ENCODE measurements at places on chromosomes 3 and 15.

- no peak for DNase-seq
Measured at GRCh38 chr3:116391296-116392201, 53.7 kb downstream of the LSAMP start.

DNA sequence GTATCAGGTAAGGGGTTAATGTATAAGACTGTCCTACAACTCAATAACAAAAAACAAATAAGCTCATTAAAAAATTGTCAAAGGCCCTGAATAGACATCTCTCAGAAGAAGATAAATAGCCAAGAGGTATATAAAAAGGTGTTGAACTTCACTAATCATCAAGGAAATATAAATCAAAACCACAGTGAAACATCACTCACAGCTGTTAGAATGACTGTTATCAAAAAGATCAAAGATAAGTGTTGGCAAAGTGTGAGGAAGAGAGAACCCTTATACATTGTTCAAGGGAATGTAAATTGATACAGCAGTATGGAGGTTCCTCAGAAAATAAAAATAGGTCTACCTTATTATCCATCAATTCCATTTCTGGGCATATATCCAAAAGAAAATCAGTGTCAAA is 95.5 kb downstream of the FILIP1L start:
- DNase-seq: no peak

DNA sequence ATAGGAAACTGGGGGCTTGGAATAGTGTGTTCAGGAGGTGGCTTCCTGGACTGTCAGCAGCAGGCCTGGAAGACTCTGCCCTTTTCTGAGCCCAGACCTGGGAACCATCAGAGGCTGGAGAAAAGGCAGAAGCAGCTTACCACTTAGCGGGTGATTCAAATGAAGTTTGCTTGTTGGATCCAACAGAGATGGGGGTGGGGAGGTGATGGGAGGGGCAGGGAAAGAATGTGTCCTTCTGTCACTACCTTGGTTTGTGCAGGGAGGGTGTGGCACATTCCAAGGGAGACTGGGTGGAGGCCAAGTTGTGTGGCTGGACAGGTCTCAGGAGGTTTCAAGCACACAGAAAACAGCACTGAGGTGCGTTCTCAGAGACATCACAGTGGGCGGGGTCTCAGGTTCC is 58.8 kb downstream of the TRAK1 start:
- no peak for DNase-seq

- DNase-seq: no peak
Measured at GRCh38 chr15:67735896-67736295, 89.4 kb upstream of the SKOR1 start.

DNA sequence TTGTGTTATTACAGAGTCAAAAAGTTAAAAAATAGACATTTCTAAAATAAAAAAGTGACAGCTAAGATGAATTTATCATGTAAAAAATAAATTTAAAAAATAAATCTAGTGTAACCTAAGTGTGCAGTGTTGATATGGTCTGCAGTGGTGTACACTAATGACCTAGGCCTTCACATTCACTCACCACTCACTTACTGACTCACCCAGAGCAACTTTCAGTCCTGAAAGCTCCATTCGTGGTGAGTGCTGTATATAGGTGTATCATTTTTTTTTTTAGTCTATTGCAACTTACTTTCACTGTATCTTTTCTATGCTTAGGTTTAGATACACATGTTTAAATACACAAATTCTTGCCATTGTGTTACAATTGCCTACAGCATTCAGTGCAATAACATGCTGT is 459.4 kb upstream of the ROBO1 start:
- DNase-seq: no peak

GRCh38 chr3:174949523-174949922 is 90.4 kb downstream of the NAALADL2 start:
- DNase-seq: no peak

DNA sequence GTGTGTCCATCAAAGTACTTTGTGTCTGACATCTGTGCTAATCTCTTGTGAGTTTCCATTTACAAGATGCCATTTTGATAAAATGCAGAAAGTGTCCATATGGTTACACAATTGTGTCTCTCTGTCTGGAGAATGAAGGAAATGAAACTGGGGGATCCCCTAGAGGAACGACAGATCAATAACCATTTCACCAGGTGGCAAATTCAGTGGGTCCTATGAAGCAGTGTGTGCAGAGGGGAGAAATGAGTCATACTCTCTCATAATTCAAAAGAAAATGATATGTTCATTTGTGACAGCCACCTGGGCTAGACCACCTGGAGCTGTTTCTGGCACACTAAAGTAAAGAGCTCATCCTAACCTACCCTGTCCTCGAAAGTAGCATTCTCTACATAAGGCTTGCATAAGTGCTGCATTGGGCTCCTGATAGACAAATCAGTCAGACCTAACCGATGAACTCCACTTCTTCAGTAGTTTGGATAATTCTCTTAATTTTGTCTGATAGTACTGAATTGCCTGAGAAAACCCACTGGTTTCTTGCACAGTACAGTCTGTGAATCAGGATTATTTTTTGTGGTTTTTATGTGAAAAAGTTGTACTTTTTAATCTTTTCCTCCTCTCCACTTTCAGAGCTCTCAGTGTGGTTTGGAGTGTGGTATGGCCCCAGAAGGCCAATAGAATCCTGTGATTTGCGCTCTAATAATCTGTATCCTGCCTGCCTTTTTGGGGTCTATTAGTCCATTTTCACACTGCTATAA is 10.3 kb upstream of the CD47 start:
- DNase-seq: no peak

DNA sequence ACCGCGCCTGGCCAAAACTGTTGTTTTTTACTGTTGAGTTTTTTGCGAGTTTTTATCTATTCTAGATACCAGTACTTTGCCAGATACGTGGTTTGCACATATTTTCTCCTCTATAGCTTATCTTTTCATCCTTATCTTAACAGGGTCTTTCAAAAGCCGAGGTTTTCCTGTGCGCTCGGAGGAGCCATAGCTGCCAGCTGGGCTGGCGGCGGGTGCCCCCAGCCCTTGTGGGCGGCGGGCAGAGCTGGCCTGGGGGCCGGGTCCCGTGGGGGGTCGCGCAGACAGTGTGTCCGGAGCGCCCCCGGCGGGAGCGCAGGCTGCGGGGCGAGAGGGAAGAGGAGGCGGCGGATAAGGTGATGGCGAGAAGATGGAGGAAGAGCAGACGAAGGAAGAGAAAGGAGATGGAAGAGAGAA is 11.1 kb upstream of the EIF4A2 start:
- no peak for DNase-seq

- no peak for DNase-seq
Measured at GRCh38 chr3:170421111-170421641, 2.5 kb downstream of the CLDN11 start.

- peak; percentile 60 for DNase-seq
Measured at GRCh38 chr3:39808467-39809180, 785 bp upstream of the MYRIP start.

- no peak for DNase-seq
Measured at GRCh38 chr15:25709437-25710159, 153.5 kb downstream of the ATP10A start.

DNA sequence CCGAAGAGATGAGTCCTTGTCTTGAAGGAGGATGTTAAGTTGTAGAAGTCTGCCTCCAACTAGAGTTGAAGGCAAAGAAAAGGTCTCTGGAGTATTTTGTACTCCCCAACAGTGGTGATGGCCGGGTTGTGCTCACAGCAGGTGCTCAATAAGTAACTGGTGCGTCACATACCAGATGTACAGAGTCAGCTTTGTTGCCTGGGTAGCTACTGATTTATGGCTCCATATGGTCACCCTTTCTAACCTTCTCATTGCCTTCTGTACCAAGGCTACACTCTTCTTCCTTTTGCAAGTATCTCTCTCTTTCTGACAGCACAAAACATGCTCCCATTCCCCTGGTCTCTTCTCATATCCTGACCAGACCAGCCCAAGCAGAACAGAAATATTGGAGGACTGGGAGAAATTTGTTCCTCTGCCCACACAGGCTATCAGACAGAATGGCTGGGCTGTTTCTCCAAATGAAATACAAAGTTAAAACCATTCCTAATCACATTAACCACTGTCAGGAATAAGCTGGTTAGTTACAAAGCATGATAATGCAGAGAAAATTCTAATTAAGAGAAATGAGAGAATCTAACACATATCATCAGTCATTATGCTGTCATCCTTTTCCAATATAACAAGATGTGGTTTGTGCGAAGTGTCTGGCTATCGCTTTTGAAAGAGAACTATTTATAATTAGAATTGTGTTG is 150.1 kb upstream of the LRRN1 start:
- no peak for DNase-seq

- DNase-seq: no peak
Measured at GRCh38 chr3:123712077-123712860, 127.4 kb upstream of the HACD2 start.

DNA sequence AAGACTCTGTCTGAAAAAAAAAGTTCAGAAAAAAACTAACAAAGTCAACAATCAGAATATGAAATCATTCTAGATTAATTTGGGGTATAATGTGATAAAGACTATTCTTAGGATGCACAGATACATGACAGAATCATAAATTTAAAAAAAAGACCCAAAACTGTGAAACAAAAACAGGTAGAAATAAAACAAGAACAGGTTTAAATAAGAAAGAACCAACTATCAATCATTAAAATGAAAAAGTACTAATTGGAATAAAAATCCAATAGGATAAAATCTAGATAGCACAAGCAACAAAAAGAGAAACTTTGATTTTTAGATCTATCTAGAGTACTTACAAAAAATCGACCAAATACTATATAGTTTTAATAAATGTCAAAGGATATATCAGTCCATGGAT is 13.4 kb downstream of the TMEM202 start:
- no peak for DNase-seq

DNA sequence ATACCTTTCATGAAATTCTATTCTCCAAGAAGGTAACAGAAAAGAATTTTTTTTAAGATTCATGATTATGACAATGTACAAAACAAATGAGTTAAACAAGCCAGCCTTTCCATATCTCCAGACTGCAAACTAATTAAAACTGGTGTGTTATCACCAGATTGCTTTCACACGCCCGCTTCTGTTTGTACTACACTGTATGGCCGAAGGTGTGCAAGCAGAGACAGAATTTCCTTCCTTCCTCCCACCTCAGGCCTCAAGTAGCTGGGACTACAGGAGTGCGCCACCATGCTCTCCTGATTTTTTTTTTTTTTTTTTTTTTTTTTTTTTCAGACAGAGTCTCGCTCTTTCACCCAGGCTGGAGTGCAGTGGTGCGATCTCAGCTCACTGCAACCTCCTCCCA is 400.4 kb downstream of the MAGI1 start:
- DNase-seq: no peak
